Fibroblast of villous mesenchyme (primary cell): ENCODE measurements at places on chromosomes 1 and 21. TPM values are rescaled to one million over a fixed set of nuclear protein-coding genes. Genes with fewer than 3 reads are reported as not detected.

DNA sequence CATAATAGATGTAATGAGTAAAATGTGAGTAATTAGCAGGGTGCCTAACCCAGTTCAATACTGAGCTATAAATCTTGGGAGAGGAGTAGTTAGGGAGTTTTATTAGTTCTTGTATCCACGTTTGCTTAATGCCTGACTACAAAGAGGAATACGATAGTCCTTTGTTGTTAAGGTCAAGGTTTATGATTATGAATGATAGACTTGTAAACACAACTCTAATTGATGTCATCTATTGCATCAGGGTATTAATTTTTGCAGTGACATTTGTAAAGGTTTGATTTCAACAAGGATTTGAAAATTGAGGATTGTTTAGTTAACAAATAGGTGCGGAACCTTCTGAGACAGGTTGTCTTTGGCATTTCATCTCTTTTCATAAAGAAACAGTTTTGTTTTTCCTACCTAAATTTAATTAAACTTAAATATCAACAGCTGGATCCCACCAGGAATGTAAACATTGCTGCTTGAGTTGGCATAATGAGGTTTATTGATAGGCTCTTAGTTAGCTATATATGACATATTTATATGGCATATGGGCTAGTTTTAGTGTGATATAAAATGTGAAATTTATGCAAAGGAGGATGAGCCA lies 9.7 kb downstream of the SOAT1 start:
- DNase-seq: peak; percentile 31

GRCh38 chr1:156726549-156727226 lies 1.6 kb upstream of the METTL25B start:
- peak; percentile 75 for DNase-seq

GRCh38 chr1:57799490-57800115 lies 375.7 kb upstream of the DAB1 start:
- DNase-seq: no peak

SCYL3 gene
- 8.4 and 10.4 TPM in 2 replicates for total RNA-seq

OLIG2 gene
- not detected in 2 replicates for total RNA-seq

DNA sequence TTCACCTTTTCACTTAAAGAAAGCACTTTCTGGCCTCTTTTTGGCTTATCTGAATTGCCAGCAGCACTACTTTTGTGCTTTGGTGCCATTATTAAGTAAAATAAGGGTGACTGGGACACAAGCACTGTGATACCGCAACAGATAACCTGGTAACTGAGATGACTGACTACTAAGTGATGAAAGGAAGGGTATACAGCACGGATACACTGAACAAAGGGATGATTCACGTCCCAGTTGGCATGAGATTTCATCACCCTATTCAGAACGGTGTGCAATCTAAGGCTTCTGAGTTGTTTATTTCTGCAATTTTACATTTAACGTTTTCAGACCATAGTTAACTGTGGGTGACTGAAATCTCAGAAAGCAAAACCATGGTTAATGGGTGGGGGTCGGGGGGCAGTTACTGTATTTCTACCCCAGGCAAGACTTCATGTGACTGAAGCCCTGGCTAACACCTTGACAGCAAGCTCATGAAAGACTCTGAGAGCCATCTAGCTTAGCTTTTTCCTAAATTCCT lies 102.8 kb downstream of the CLIC6 start:
- DNase-seq: peak; percentile 53

GRCh38 chr1:59243550-59243949 lies 53.3 kb upstream of the FGGY start:
- no peak for DNase-seq
